Suppressor macrophage treated with lipopolysaccharide for 4 hours (primary cell): ENCODE measurements at places on chromosomes 7 and 10.

DNA sequence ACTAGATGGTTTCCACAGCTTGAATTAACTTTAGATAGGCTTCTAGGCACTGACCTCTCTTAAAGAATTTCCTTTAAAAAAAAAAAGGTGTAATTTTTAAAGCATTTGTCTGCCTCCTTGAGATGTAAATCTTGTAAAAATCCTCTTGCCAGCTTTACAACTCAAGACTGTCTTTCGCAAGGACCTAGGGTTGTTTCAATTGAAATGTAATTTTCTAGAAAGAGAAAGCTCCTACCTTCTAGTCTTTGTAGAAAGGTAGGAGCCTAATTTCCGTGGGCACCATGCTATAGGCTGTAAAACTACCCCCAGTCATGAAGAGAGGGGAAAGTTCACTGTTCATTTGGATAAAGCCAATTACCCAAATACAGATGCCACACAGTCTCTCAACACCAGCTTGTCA is 228.8 kb upstream of the TMEM229A start:
- DNase-seq = no peak

DNA sequence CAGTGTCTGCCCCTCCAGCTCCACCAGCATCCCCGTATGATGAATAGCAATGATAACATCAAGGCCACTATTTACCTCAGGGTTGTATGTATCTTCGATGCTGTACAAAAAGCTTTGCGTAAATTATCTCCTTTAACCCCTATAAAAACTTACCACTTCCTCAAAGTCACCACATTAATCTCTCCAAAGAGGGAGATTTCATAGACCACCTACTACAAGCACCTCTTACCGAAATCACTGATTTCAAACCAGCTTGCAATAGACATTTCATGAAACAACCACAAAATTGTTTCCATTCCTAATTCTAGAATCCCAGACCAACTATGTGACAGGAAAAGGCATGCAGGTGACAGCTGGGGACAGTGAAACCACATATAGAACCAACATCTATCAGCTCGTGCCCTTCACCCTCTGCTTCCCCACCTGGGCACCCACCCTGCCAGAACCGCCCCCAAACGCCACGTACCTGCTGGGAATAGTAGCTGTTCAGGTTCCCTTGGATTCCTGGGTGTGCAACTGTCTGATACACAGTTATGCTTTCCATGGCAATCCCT is 20.1 kb upstream of the MMP21 start:
- no peak for DNase-seq

DNA sequence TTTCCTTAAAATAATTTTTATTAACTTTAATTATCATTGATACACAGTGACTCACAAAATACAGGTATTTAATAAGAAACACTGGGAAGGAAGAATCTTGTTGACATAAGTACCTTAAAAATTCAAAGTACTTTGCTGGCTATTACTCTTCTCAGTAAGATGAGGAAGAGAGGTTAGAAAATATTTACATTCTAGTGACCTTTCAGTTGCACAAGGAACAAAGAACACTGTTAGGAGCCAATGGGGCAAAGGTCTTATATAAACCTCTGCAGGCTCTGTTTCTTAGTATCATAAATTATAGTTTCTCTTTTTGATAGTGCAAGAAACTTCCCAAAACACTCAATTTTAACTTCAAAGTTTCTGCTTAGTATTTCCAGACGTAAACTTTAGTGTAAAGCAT is 4.8 kb upstream of the TAX1BP1 start:
- no peak for DNase-seq

GRCh38 chr10:125129076-125129458 is 31.3 kb downstream of the CTBP2 start:
- no peak for DNase-seq

DNA sequence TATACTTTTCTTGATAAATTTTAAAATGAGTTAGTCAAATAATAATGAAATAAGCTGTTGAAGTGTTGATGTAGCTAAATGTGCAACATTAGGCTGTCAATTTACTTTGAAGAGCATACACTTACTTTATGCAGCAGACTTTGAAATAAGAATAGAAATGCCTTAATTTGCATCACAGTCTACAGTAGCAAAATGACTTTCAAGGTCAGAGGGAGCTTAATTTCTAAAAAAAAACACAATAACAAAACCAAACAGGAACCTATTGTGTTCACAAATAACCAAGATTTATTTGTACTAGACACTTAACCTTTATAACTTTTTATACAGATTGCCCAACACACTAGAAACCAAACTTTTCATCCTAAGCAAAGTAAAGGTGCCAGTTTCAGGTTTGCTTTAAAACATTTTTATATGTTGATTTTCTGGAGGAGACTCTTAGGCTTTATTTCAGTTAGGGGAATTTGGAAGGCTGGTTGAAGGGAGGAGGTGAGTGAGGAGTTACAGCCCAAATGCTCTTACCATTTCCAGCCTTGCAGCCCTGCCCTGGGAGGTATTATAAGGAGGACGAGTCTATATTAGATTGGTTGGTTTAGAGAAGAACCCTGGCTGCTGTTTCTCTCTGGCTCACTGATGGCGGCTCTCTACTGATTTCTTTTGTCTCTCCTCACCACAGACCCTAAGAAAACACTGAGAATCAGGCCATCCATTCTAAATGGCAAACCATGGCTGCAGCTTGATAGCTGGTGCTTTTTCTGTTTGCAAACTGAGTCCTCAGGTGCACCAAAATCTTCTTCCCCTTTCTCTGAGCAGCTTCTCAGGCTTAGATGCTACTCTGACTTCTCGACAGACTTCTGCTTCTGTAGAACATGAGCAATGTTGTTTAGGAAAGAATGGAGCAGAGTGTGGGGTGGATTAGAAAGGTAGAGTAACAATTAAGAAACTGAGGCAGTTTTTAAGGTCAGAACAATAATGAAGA is 55.2 kb upstream of the RPA3 start:
- DNase-seq = no peak

- no peak for DNase-seq
Observed at GRCh38 chr10:9102026-9102425, 1047.5 kb downstream of the GATA3 start.

DNA sequence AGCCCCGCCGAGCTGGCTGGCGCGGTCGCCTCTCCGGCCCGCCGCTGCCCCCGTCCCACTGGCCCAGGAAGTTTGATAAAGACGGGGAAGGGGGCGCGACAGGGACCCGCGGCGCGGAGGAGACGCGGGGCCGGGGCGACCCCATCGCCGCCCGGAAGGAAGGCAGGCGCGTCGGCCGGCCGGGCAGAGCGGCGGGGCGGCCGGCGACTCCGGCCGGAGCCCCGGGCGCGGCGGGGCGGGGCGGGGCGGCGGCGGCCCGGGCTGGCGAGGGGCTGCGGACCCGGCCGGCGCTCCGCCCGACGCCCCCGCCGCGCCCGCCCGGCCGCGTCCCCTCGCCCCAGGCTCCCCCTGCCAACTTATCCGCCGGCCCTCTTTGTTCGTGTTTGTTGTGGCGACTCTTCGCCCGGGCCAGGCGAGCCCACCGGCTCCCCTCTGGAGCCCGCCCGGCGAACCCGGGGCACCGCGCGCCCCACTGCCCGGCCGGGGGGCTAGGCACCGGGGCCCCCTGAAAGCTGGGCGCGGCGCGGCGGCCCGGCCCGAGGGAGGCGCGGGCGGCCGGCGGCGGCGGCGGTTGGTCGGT is 571 bp downstream of the KDM7A start:
- DNase-seq = peak; percentile 27

GRCh38 chr10:78575400-78575799 is 493.4 kb upstream of the ZMIZ1 start:
- no peak for DNase-seq

DNA sequence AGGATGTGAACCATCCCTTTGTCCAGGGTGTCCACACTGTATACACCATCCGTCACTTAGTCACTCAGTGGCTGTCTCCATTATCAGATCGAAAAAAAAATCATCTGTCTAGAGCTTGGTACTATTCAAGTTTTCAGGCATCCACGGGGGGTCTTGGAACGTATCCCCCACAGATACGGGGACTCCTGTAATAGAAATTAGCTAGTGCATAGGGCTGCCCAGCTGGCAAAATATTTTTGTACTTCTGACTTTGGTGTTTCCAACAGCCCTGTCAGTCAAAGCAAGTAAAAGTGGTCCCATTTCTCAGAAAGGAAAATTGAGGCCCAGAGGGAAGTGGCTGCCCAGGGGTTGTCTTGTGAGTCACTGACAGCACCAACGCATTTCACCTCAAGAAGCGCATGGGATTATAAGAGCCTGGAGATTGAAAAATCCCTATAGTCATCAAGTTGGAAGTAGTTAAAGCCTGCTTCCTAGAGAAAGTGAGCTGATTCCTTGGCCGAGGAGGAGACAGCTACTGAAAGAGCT is 52.1 kb upstream of the SLC29A3 start:
- no peak for DNase-seq

GRCh38 chr10:58175990-58176900 is 91.4 kb downstream of the IPMK start:
- DNase-seq = no peak

DNA sequence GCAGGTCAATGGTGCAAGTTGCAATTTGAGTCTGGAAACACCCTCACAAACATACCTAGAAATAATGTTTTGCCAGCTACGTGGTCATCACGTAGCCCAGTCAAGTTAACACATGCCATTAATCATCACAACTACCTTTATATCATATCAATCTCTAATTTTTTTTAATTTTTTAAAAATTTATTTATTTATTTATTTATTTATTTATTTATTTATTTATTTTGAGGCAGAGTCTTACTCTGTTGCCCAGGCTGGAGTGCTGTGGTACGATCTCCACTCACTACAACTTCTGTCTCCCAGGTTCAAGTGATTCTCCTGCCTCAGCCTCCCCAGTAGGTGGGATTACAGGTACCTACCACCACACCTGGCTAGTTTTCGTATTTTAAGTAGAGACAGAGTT is 52.4 kb upstream of the MACROH2A2 start:
- DNase-seq = no peak

GRCh38 chr10:121478556-121478955 is 119.7 kb downstream of the FGFR2 start:
- DNase-seq = no peak

DNA sequence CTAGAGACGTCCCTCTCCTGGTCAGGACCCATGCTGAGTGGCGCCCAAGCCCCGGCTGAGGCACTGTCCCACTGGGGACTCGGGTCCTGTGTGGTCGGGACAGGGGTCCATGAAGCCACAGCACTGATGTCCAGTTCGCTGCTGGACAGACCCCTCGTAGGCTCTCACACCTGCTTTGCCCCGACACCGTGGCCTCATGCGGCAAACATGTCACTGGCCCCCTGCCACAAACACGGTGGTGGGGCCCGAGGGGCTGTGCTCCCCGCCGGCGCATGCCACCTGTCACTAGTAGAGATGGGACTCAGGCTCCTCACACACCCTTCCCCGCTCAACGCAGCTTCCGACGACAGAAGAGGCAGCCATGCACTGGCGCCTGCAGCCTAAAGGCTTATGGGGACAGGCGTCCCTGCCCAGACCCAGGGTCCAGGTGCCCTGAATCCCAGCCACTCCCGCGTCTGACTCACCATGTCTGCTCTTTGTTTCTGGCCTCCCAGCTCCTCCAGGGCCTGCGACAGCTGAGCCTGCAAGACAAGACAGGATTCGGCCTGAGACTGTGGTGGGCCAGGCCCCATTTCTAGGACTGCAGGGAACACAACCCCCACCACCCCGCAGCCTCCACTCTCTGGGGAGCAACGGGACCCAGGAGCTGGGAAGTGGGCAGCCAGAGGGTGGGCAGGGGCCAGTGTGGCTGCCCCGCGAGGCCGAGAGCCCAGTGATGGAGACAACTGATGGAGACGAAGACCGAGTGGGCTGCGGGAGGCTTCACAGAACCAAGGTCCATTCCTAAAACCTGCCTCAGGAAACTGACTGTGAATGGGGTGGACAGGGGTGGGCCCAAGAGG is 230.9 kb downstream of the MAD1L1 start:
- DNase-seq = no peak

- DNase-seq = no peak
Observed at GRCh38 chr7:55083206-55083605, 64.4 kb downstream of the EGFR start.

DNA sequence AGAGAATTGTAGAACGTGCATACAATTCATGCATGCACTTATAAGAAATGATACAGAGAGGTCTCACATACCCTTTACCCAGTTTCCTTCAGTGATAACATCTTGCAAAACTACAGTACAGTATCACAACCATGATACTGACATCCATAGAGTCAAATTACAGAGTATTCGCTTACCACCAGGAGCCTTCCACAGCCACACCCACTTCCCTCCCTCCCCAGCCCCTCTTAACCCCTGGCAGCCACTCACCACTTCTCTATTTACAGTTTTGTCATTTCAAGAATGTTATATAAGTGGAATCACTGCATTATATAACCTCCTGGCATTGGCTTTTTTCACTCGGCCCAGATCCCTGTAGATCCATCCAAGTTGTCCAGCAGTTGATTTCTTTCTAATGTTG is 143.8 kb downstream of the ZNF248 start:
- no peak for DNase-seq

DNA sequence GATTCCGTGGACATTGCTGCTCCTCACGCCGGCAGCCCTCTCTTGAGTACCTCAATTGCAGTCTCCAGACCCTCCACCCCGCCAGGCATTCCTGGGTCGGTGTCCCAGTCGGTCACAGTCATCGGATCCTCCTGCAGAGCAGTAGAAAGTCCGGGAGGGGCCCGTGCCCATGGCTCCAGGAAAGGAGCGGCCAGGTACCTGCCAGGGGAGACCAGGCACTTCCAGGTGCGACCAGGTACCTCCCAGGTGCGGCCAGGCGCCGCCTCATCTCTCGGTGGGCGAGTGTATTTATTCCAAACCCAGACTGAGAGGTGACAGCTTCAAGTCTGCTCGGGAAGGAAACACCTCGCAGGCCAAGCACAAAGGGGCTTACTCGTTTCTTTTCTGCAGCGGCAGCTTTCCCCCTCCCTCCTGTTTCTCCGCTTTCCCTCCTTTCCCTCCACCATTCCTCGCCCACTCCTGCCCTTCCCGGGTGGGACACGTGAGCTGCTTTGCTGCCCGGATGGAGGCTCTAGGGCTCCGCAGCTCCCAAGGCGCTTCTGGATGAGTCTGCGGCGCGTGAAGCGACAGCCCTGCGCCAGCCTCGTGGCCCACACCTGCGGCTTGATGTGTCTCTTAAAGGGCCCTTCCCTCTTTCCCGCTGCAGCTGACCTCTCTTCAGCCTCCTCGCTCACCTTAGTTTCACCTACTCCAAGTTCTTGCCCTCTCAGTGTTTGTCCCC is 39.4 kb upstream of the AGK start:
- DNase-seq = no peak

DNA sequence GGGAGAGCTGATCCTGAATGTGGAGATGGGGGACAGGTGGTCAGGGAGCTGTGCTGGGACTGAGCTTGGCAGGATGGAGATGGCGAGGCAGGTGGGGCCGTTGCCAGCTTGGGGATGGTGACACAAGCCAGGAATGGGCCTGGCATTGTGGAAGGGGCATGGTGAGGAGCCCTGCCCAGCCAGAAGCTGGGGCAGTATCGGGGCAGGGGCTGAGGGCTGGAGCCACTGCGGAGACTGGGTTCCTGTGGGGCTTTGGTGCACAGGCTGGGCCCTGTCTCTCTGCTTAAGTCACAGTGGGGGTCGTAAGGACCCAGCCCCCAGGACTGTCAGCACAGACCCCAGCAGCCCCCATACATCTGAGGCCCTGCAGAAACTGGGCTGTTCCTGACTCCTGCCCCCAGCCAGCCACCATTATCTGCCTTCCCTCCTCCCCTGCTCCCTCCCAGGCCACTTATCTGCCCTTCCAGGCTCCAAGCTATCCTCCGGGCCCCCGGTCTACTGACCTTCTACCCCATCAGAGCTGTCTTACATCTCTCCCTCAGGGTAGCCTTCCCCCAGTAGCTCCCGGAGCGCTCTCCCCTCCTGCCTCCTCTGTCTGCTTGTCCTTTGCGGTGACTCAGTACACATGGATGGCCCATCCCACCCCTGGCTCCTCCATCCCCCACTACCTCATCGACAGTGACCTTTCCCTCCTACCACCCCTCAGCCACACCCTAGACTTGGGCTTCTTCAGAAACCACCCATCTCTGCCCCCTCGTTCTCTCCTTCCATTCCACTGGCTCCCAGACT is 44.2 kb downstream of the PPIF start:
- DNase-seq = no peak
